Gastrocnemius medialis (tissue), 4 donors: ENCODE measurements at places on chromosomes 5 and 9. TPM values are rescaled to one million over a fixed set of nuclear protein-coding genes. Genes with fewer than 3 reads are reported as not detected.
A peak's percentile ranks its signal among the peaks of the same experiment; 100 is the strongest.

DNA sequence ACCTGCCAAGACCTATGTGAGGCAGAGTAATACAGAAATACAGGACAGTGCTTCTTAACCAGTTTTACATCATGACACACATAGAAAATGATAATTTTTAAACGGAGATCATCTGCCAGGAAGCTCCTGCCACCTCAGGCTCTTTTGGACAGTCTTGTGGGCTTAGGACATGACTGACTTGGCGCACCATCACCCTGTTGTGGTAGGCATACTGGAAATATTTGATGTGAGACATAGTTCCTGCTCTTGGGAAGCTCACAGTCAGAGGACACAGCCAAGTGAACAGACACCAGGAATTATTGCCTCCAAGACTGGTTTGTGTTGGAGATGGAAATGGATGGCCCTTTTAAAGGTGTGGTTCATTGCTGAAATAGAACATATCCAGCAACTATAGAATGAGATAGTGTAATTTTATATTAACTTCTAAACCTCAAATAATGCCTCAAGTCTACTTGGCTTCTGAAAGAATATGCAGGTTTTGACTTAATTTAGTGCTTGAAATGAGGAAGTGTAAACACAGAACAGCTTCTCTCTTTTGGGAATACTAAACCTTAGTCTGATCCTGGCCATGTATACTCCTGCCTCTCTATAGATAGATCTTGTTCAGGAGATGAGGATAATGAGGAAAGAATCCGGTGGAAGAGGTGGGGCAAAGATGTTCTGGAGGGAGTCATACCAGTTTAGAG lies 19.7 kb downstream of the CPEB4 start:
- DNase-seq: no peak

DNA sequence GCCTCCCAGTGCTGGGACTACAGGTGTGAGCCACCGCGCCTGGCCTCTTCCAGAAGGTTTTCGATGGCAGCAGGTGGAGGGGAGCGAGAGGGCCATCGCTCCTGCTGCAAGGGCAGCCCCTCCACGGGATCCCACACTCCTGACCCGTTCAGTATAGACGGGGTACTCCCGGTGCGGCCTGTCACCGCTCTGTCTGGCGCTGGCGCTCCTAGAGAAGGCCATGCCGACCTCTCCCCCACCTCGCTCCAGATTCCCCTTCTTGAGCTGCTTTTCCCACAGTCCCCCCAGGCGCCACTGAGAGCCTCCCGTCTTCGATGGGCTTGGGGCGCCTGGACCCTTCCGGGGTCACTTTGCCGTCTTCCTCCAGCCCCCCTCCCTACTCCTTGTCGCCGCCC lies 4.3 kb upstream of the SQSTM1 start:
- no peak for DNase-seq

DNA sequence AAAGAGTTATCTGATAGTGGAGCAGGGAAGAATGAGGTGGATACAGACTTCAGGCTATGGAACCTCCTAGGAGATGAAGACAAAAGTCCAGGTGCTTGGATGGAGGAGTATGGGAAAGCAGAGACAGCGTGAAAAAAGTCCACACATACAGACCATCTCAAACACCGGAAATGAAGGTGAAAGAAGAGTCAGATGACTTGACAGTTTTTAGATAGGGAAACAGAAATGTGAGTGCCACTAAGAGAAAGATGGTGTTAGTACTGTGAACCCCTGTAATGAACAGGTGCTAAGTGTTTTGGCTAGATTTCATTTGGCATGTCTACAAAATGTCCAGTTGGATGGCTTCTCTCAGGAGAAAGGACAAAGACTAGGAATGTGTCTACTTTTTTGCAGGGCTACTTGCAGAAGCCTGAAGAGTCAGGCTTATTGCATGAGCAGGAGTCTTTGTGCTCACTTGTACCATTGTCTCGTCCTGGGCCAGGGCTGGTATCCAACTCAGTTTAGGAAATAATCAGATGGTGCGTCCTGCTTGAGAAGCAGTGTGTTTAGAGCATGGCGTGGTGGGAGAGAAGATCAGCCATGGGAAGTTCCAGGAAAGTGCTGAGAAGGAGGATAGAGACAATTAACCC lies 90.6 kb upstream of the STARD4 start:
- no peak for DNase-seq

DNA sequence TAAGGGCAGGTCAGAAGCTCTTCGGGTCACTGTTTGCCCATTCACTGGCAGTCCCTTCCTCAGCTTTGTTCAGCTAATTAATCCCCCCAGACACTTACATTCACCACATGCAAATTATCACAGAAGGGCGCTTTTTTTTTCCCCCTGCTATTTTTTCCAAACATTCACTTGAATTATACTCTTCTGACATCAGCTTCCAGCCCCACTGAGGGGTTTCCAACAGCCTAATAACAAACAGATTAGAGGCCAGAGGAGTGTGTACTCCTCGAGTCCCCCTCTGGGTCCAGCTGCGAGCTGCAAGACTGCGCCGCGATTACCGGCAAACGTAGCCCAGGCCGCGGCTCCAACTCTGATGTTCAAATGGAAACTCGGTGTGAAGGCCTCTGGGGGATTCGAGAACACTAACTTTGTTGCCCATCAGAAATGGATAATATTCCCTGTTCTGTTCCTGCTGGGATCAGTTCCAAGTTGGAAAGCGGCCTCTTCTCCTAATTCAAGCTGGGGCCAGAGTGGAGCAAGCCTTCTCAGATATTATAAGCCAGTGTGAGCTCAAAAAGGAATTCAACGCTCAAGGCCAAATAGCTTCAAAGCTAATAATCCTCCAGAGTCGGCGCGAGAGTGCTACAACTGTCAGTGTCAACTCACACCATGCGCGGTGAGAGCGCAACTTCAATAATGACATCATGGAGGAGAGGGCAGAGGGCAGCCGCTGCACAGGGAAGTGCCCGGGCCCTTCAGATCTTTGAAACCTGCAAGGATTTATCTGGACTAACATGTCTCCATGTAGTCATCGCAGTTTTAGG lies 560.8 kb downstream of the BNC2 start:
- peak; percentile 33 for DNase-seq

GRCh38 chr5:8879248-8879647 lies 666.6 kb downstream of the SEMA5A start:
- DNase-seq: no peak

- DNase-seq: no peak
Observed at GRCh38 chr5:168836603-168837231, 257.5 kb upstream of the PANK3 start.

DNA sequence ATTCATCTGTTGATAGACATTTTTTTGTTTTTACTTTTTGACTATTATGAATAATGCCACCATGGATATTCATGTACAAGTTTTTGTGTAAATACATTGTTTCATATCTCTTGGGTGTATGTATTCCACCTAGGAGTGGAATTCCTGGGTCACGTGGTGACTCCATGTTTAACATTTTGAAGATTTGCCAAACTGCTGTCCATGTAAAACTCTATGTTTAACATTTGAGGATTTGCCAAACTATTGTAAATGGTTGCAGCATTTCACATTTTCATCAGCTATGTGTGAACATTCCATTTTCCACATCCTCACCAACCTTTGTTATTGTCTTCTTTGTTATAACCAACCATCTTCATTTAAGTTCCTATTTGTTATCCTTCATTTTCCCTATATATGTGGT lies 12.2 kb downstream of the TMEFF1 start:
- DNase-seq: no peak

GRCh38 chr5:891117-891836 lies 1.3 kb downstream of the BRD9 start:
- DNase-seq: no peak

DNA sequence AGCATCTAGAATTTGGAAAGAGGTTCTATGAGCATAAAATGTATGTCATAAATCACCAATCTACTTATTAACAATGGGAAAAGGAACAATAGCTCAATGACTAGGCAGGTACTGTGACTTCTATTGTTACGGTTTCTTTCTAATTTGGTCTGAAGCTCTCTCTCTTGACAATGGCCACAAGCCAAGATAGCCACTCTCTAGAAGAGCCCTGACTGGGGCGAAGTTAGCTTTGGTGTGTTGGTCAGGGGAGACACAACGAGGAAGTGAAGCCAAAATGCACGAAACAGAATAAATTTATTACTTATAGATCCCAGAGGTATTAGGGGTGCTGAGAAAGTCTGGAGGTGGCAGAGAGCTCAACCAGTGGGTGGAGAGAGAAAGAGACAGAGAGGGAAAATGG lies 9.4 kb upstream of the RAD23B start:
- no peak for DNase-seq

- no peak for DNase-seq
Observed at GRCh38 chr5:91361055-91361701, 21.9 kb downstream of the ARRDC3 start.

DNA sequence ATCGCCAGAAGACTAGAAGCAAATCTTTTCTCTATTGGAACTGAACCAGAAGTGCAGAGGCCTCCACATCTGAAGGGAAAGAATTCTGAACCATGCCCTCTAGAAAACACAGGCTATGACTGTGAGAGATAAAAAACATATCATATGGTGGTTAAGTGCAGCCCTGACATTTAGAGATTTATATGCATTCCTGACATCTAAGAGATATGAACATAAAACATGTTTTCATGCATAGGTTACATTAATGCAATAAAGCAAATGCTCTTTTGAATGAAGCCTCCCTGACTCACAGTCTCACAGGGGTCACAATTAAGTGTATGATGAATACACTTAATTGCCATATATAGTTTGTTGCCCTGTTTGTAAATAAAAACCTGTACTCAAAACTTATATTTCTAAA lies 28.9 kb upstream of the CKMT2 start:
- no peak for DNase-seq

GRCh38 chr9:3888497-3888858 lies 362.7 kb upstream of the RFX3 start:
- no peak for DNase-seq

- no peak for DNase-seq
Observed at GRCh38 chr5:83839788-83840187, 119.1 kb upstream of the HAPLN1 start.

- DNase-seq: no peak
Observed at GRCh38 chr5:136016945-136017530, 11.8 kb upstream of the TGFBI start.

DNA sequence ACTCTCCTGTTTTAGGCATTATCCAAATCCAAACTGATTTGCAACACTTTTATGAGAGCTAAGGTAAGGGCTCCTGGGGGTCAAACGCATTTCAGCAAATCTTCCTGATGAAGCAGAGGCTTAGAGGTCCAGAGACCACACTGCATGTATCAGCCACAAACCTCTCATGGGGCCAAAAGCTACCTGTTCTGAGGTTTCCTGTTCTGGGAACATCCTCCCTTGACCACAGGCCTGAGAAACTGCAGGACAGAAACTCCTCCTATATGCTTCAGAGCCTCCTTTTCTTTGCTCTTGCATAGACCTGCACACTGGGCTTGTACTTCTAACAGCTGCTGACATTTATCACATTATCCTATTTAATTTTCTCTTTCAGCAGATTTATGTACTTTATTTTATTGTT lies 92.6 kb downstream of the OR2K2 start:
- no peak for DNase-seq

- DNase-seq: no peak
Observed at GRCh38 chr9:37839496-37840461, 39.2 kb downstream of the DCAF10 start.

GRCh38 chr5:59000211-59000610 lies 417.3 kb downstream of the RAB3C start:
- no peak for DNase-seq

- no peak for DNase-seq
Observed at GRCh38 chr5:92637247-92637646, 943.8 kb downstream of the NR2F1-AS1 start.

GRCh38 chr5:170660531-170660930 lies 123.0 kb upstream of the GABRP start:
- DNase-seq: no peak

DNA sequence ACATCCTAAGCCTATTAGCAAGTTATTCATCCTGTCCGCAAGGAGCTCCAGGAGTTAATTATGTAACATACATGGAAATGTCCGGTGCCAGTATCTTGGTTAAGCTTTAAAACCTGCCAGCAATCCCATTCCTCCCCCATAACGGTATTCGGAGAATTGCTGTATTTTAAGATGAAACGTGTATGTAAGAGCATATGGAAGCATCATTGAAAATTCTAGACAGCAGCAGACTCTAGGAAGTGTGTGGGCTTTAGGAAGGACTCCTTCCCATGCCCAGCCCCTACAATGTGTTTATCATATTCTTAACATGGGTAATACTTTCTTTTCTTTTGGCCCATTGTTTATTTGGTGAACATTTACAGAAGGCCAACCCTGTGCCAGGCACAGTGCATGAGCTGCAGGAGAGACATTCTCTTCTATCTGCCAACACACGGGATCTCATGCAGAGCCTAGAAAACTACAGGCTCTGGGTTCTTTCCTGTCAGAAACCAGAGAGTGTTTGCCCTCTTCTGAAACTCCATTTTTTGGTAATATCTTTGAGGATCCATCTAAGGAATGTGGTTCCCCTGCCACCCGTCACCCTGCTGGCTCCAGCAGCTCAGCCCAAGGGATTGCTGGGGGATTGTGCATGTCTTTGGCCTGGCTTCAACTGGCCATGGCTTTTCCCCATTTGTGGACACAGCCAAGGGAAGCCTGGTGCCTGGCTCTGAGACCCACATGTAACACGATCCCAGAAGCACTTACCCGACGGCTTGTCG lies 15.1 kb downstream of the ANGPTL2 start:
- no peak for DNase-seq

GRCh38 chr5:35538198-35538931 lies 79.3 kb upstream of the SPEF2 start:
- no peak for DNase-seq

GRCh38 chr5:93090698-93091097 lies 490.3 kb downstream of the NR2F1-AS1 start:
- DNase-seq: no peak

- no peak for DNase-seq
Observed at GRCh38 chr5:157049605-157050004, 9.3 kb downstream of the HAVCR1 start.

GRCh38 chr5:92518318-92518904 lies 1062.6 kb downstream of the NR2F1-AS1 start:
- DNase-seq: no peak

DNA sequence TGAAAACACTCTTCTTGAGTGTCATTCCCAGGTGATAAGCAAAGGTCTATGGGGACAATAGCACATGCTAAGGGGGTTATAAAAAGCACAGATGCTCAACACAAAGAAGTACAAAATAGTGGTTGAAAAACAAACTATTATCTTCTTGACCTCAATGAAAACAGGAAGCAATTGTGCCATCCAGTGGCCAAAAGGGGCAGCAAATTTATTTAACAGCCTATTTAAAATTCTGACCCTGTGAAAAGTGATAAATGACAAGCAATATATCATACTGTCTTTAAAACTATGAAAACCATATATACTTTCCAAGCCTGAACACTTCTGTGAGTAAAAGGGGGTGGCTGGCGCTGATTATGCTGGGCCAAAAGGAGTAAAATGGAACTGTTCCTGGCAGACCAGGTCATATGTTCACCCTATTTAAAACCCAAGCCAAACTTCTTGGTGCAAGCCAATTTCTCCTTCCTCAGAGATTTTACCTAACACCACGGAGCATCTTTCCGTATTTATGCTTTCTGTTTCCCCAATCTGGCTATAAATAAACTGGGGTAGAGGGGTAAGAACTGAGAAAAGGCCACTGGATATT lies 29.7 kb downstream of the TEX10 start:
- no peak for DNase-seq

Gene SMIM33
- total RNA-seq: not detected

Gene C1QTNF2
- total RNA-seq: not detected

Gene DNAH5
- 1.0 TPM for total RNA-seq

Gene MGAT4B
- total RNA-seq: 61.8 TPM

Gene CAMK4
- 1.0 TPM for total RNA-seq

Gene GOLGA2
- total RNA-seq: 84.6 TPM

Gene FOXI1
- not detected for total RNA-seq

Gene PCDHB13
- total RNA-seq: 0.76 TPM

Gene PTPRD
- total RNA-seq: 2.0 TPM

Gene COL15A1
- total RNA-seq: 7.8 TPM

Gene CYSRT1
- total RNA-seq: not detected

Gene C9orf153
- 0.87 TPM for total RNA-seq

Gene IFNE
- not detected for total RNA-seq
